NCI-H774 (cell line): ENCODE measurements at places on chromosomes 2 and 18.

GRCh38 chr18:49111191-49111988 is 160.6 kb upstream of the SMAD7 start:
- DNase-seq: no peak

GRCh38 chr2:119426801-119427395 is 4.8 kb upstream of the TMEM37 start:
- no peak for DNase-seq

DNA sequence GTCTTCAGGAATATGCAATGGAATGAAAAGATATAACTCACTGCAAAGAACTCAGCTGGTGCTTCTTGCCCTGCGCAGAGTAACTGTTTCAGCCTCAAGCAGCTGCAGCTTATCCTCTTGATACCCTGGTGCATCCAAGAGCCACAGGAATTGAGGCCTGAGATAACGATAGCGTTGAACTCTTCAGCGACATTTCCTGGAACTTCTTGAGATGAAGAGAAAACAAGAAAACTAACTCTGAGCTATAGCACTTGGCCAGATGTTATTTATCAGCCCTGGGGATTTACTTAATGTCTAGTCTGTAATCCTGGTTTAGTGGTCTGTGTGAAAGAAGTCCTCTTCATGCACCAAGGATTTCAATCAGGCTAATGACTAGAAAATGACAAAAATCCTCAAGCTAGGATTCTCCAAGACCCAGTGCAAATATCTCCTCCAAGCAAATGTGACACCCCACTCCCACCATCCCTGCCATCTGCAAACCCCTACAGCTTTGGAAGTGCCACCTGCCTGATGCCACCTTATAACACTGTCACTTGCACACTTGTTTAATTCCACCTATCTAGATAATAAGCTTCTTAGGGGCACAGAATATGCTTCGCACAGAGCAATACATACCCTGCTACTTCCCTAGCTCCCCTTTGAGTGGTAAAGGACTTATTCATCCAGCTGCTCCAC is 40.6 kb downstream of the EHD3 start:
- DNase-seq: no peak

- DNase-seq: no peak
These were observed 26.2 kb downstream of the ANKAR start for GRCh38 chr2:189700681-189701080.

DNA sequence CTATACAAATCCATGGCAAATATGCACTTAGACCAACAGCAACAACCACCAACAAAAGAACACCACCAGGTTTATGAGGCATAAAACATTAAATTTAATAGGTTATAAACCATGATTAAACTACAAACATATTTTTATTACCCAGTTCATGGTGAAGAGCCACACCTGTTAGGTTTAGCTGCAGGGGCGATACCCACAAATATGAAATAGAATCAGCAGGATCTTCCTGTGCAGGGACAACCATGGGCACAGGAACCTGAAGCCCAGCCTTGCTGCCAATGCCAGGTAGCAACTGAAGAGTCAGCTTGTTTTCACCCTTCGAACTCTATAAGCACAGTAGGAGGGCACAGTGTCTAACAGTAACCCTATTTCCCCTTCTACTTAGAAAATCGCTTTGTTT is 675.0 kb downstream of the SATB2 start:
- no peak for DNase-seq

GRCh38 chr18:57149051-57149450 is 2.2 kb downstream of the BOD1L2 start:
- no peak for DNase-seq

DNA sequence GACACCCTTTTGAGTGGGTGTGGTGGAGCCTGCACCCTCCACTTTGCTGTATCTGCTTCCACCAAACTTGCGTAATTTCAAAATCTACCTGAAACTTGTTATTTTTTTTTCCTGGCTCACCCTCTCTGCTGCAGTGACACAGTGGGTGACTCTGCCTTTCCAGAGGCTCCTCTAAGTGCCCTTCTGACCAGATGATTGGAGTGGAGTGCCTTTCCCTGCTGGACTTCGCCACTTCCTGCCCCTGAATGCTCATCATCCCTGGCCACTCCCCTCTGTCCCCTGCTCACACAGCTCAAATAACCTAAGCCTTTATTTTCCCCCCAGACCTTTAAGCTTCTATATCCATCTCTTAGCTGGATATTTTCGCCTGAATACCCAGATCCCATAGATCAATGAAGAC is 777.5 kb upstream of the ID2 start:
- no peak for DNase-seq

GRCh38 chr18:2197946-2198345 is 373.4 kb downstream of the METTL4 start:
- no peak for DNase-seq

GRCh38 chr2:18005411-18005810 is 126.9 kb downstream of the KCNS3 start:
- peak; percentile 11 for DNase-seq

DNA sequence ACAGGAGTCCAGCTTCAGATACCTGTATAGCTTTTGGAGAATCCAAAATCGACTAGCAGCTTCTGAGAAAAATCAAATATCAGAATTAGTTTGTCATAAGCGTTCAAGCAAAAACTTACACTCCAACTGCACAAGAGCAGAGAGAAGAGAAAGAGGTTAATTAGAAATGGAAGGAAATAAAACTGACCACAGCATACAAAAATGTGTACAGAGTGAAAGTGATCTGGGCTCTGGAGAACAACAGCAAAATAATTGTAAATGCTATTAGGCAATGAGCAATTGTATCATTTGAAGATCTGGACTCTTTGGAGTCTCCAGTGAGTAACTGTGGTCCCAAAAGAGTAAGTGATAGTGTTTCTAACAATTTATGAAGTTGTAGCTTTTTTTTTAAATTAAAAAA is 867.3 kb downstream of the TRIB2 start:
- DNase-seq: no peak

GRCh38 chr18:13381944-13382365 is 163.4 kb downstream of the LDLRAD4 start:
- DNase-seq: peak; percentile 34
